CD4-positive, alpha-beta T cell (primary cell): ENCODE measurements at places on chromosomes 5 and 9.

GRCh38 chr9:114203410-114204140 lies 48.2 kb downstream of the COL27A1 start:
- no peaks in the 10 kb centered on the region for H3K36me3 ChIP-seq
- no peaks in the 10 kb centered on the region for H3K4me1 ChIP-seq

DNA sequence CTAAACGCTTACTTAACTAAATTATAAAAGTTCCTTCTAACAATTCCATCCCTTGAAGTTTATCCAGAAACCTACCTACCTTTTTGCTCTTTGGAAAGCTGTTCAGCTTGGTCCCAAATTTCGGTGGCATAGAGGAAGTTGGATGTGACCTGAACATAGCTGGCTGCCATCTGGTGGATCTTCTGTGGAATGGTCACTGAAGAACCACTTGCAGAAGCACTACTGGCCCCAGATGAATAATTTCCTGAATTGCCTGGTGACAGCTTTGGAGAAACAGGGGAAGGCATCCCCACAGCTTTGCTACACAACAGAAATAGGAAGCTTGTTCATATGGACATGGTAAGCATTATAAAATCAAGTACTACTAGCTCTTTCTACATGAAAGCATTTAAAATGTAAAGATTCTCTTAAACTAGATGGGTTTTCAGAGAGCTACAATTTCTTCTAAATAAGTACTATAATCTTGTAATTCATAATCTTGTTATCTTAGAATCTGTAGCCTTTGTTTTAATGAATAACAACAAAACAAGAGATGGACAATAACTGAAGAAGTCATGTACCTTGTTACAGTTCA lies 9.9 kb downstream of the LEAP2 start:
- H3K36me3 ChIP-seq, result peaks cover 82% of the 10 kb centered on the region
- H3K4me3 ChIP-seq, result no peak overlapping the region
- H3K4me1 ChIP-seq, result no peaks in the 10 kb centered on the region

DNA sequence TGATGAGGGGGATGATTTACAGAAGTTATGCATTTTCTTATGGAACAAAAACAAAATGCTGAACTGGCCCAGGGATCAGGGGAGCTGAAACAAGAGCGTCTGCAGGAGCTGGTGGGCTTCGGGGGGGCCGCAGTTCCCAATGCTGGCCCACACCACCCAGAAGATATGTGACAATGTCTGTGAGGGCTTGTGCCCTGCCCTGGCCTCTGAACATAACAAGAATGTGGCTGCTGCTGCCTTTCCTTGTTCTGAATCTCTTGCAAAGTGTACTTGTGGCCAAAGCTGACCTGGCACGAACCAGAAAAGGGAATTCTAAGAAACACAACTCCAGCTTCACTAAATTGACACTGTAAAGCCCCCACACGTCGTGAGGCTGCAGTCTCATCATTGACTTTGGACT lies 66.7 kb downstream of the SEC61B start:
- DNase-seq, result no peak
- H3K27me3 ChIP-seq, result no peaks in the 10 kb centered on the region
- no peak overlapping the region for H3K27ac ChIP-seq
- H3K4me3 ChIP-seq, result no peak overlapping the region
- H3K36me3 ChIP-seq, result no peaks in the 10 kb centered on the region
- H3K4me1 ChIP-seq, result no peaks in the 10 kb centered on the region

DNA sequence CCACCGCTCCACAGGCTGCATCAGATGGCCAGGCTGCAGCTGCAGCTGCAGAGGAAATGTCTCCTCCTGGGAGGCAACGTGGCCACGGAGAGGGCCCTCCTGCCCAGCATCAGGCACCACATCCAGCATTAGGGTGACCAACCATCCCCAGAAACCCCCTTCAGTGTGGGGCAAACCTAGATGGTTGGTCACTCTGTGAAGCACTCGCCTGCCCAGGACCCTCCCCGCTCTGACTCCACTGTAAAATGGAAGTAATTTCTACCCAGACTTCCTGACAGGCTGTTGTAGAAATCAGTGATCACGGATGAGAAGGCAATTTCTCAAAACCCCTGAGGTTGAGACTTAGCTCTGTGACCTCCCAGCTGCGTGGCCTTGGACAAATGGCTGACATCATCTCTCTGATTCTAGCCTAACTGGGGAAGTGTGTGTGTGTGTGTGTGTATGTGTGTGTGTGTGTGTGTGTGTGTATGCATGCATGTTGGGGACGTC lies 31.6 kb downstream of the B4GALT1 start:
- H3K4me3 ChIP-seq, result no peak overlapping the region
- no peak for DNase-seq
- H3K4me1 ChIP-seq, result peaks cover 62% of the 10 kb centered on the region
- H3K27ac ChIP-seq, result no peak overlapping the region
- H3K27me3 ChIP-seq, result no peaks in the 10 kb centered on the region

DNA sequence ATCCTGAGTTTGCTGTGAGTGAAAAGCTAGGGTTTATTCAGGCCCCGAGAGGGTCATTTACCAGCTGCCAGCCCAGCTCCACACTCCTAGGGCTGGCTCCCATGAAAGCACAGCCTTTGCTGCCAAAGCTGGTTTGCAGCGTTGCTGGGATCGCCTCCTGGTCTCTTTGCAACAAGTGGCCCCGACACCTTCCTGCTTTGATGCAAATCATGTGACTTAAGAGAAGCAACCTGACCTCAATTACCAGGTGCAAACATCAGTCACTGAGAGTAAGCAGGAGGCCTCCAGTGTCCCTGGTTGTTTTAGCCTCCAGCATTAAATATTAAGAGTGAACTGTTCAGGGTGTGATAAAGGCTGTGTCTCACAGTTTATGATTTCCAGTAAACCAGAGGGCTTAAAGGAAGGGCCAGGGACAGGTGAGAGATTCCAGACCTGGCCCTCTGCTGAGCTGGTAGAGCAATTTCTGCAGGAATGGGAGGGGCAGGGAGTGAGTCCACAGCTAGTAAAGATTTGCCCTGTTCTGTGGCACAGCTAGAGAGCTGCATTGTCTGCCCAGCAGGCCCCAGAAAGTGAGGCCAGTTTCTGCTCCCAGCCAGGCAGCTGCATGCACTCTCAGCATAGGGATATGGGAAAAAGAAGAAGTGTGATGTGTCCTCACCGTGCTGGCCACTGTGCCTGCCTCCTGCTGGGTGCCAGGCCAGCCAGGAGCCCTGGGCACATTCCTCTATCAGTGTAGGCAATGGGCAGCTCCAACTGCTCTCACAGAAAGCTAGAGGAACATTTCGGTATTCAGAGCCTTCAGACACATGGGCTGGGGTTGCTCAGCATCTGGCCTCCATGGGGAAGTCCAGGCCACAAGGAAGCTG lies 58.0 kb downstream of the SLC22A5 start:
- peak; percentile 54 for DNase-seq
- H3K27ac ChIP-seq, result peak overlapping the region; percentile 85
- no peaks in the 10 kb centered on the region for H3K27me3 ChIP-seq
- H3K4me1 ChIP-seq, result peaks cover 99% of the 10 kb centered on the region
- H3K36me3 ChIP-seq, result peaks cover 31% of the 10 kb centered on the region

- H3K4me3 ChIP-seq, result no peak overlapping the region
- DNase-seq, result no peak
- H3K36me3 ChIP-seq, result no peaks in the 10 kb centered on the region
- no peaks in the 10 kb centered on the region for H3K27me3 ChIP-seq
- no peak overlapping the region for H3K27ac ChIP-seq
- no peaks in the 10 kb centered on the region for H3K4me1 ChIP-seq
These were observed 48.1 kb upstream of the PCSK1 start for GRCh38 chr5:96481009-96481786.

GRCh38 chr9:91302831-91303230 lies 58.9 kb downstream of the AUH start:
- no peak overlapping the region for H3K4me3 ChIP-seq
- no peaks in the 10 kb centered on the region for H3K4me1 ChIP-seq
- H3K27me3 ChIP-seq, result no peaks in the 10 kb centered on the region
- H3K27ac ChIP-seq, result no peak overlapping the region
- no peaks in the 10 kb centered on the region for H3K36me3 ChIP-seq

DNA sequence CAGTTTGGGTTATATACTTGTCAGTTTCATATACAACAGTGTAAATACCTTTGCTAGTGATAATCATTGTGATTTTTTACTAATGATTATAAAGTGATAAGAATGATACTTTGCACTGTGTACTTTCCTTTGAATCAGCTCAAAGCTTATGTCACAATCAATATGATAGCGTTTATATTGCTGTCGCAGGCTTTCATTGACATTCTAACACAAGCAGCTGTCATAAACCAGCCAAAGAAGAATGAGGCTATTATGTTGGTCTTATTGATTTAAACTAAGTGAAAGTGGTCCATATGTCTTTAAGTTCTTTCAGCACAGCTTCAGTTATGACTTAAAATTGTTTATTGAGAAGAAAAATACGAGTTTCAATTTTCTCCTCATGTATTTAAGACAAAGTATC lies 272.7 kb upstream of the RGMB start:
- H3K27ac ChIP-seq, result no peak overlapping the region
- no peak overlapping the region for H3K4me3 ChIP-seq
- H3K27me3 ChIP-seq, result no peaks in the 10 kb centered on the region
- no peaks in the 10 kb centered on the region for H3K36me3 ChIP-seq
- H3K4me1 ChIP-seq, result no peaks in the 10 kb centered on the region
- DNase-seq, result no peak

- no peak overlapping the region for H3K27ac ChIP-seq
- H3K4me3 ChIP-seq, result no peak overlapping the region
- H3K4me1 ChIP-seq, result no peaks in the 10 kb centered on the region
- no peaks in the 10 kb centered on the region for H3K36me3 ChIP-seq
These were observed 10.7 kb upstream of the PRXL2C start for GRCh38 chr9:96665789-96666188.

- no peaks in the 10 kb centered on the region for H3K4me1 ChIP-seq
- no peak for DNase-seq
- H3K27me3 ChIP-seq, result no peaks in the 10 kb centered on the region
These were observed 727.9 kb upstream of the PTPRD start for GRCh38 chr9:11340654-11341053.

DNA sequence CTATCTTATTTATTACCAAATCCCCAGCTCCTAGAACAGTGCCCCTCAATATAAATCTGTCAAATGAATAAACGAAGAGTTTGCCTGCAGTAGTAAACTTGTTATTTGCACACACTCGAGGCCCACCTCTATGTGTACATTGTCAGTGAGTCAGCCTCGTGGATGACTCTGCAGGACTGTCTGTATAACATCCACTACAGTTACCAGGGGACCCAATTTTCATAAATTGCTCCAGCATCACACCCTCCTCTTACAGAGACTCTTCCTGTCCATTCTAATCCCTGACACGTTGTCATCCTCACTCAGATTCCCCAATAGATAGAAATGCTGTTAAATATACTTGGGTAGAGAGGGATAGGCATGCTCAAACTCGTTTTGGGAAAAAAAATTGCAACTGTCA lies 478.5 kb downstream of the RAB3C start:
- H3K27ac ChIP-seq, result no peak overlapping the region
- DNase-seq, result no peak
- H3K4me3 ChIP-seq, result no peak overlapping the region
- H3K36me3 ChIP-seq, result no peaks in the 10 kb centered on the region

GRCh38 chr9:116549061-116549664 lies 137.9 kb upstream of the TRIM32 start:
- H3K27ac ChIP-seq, result no peak overlapping the region
- no peaks in the 10 kb centered on the region for H3K36me3 ChIP-seq
- H3K27me3 ChIP-seq, result no peaks in the 10 kb centered on the region
- H3K4me1 ChIP-seq, result no peaks in the 10 kb centered on the region
- no peak for DNase-seq

GRCh38 chr9:77427256-77427927 lies 220.7 kb downstream of the GNA14 start:
- no peaks in the 10 kb centered on the region for H3K4me1 ChIP-seq
- no peak overlapping the region for H3K27ac ChIP-seq
- H3K4me3 ChIP-seq, result no peak overlapping the region
- H3K36me3 ChIP-seq, result no peaks in the 10 kb centered on the region
- H3K27me3 ChIP-seq, result no peaks in the 10 kb centered on the region

GRCh38 chr5:97529354-97529985 lies 346.4 kb upstream of the RIOK2 start:
- H3K27me3 ChIP-seq, result no peaks in the 10 kb centered on the region
- no peaks in the 10 kb centered on the region for H3K4me1 ChIP-seq
- no peak for DNase-seq
- H3K27ac ChIP-seq, result no peak overlapping the region
- no peak overlapping the region for H3K4me3 ChIP-seq
- H3K36me3 ChIP-seq, result no peaks in the 10 kb centered on the region

DNA sequence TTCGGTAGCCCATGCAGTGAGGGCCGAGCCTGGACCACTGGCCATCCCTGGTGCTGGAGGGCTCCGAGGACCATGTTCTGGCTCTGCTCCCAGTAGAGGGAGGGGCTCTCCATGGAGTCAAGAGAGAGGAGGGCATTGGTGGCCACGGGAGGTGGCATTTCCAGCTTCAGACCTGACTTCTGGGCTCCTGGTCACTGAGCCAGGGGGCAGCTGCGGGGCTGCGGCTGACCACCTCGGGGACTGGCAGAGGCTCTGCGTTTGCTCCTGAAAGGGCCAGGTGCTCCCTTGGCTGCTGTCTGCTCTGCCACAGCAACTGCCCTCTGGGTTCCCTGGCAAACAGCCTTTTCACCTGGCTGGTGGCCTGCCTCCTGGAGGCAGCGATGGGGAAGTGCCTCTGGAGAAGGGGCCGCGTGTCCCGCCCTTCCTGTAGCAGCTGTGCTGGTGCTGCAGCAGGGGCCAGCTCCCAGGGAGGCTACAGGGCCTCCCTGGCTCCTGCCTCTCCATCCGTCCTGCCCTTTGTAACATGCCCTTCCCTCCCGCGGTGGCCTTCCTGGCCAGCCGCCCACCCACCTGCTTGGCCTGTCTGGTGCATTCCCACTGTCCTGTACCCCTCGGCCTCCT lies 144.6 kb downstream of the CACNA1B start:
- H3K27me3 ChIP-seq, result peaks cover 18% of the 10 kb centered on the region
- peaks cover 6% of the 10 kb centered on the region for H3K4me1 ChIP-seq
- no peak for DNase-seq

GRCh38 chr5:126398791-126399190 lies 24.4 kb upstream of the GRAMD2B start:
- no peak for DNase-seq
- no peaks in the 10 kb centered on the region for H3K4me1 ChIP-seq
- H3K27ac ChIP-seq, result no peak overlapping the region
- H3K27me3 ChIP-seq, result no peaks in the 10 kb centered on the region
- no peak overlapping the region for H3K4me3 ChIP-seq

GRCh38 chr9:5838884-5839571 lies 6.1 kb upstream of the ERMP1 start:
- H3K36me3 ChIP-seq, result no peaks in the 10 kb centered on the region
- no peak overlapping the region for H3K27ac ChIP-seq
- no peak overlapping the region for H3K4me3 ChIP-seq
- DNase-seq, result no peak
- H3K27me3 ChIP-seq, result no peaks in the 10 kb centered on the region

DNA sequence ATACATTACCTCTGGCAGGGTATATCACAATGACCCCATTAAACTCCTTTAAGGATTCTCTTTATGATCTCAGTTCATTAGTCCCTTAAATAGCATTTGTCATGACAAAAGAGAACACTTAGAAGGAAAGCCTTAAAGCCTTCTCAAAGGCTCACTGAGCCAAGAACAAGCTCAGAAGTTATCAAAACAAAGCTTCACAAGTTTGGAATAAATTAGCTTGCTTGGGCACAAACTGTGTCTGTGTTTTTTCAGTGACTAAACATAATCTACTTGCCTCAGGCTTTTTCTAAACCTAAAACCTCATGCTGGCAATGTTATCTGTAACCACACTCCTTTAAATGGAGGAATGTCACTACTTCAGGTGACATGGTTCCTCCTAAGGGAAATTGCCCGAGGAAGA lies 1114.9 kb upstream of the C9orf72 start:
- H3K4me3 ChIP-seq, result no peak overlapping the region
- no peaks in the 10 kb centered on the region for H3K36me3 ChIP-seq
- no peaks in the 10 kb centered on the region for H3K4me1 ChIP-seq
- no peaks in the 10 kb centered on the region for H3K27me3 ChIP-seq
- no peak for DNase-seq
- H3K27ac ChIP-seq, result no peak overlapping the region
